GM19239 (cell line): ENCODE measurements at places on chromosomes 12 and 14.

- no peak for DNase-seq
Measured at GRCh38 chr14:28772613-28773012, 6.0 kb downstream of the FOXG1 start.

- no peak for DNase-seq
Measured at GRCh38 chr14:32590157-32590556, 261.1 kb downstream of the AKAP6 start.

- DNase-seq = no peak
Measured at GRCh38 chr12:117981267-117981666, 12.5 kb upstream of the KSR2 start.

- DNase-seq = no peak
Measured at GRCh38 chr14:59123531-59123930, 64.9 kb upstream of the DAAM1 start.

- no peak for DNase-seq
Measured at GRCh38 chr12:96862326-96862725, 44.7 kb upstream of the NEDD1 start.

GRCh38 chr14:103576371-103577024 lies 13.7 kb downstream of the COA8 start:
- DNase-seq = no peak

DNA sequence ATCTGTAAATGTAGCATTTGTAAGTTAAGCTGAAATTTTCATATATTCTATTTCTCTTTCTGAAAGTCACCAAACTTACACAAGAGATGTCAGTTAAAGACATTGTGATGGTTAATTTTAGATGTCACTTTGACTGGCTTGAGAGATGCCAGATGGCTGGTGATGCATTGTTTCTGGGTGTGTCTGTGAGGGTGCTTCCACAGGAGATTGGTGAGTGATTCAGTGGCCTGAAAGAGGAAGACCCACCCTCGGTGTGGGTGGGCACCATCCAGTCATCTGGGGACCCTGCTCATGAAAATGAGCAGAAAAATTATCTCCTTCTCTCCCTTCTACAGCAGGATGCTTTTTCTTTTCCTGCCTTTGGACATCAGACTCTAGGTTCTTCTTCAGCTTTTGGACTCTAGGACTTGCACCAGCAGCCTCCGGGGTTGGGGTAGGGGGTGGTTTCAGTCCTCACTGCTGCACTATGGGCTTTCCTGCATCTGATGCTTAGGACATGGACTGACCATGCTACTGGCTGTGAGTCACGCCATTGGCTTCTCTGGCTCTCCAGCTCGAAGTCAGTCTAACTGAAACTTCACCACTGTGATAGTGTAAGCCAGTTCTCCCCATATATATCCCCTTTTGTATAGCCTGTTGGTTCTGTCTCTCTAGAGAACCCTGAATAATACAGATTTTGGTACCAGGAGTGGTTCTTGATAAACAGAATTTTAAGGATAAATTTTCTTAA lies 20.9 kb downstream of the PDE6H start:
- no peak for DNase-seq

DNA sequence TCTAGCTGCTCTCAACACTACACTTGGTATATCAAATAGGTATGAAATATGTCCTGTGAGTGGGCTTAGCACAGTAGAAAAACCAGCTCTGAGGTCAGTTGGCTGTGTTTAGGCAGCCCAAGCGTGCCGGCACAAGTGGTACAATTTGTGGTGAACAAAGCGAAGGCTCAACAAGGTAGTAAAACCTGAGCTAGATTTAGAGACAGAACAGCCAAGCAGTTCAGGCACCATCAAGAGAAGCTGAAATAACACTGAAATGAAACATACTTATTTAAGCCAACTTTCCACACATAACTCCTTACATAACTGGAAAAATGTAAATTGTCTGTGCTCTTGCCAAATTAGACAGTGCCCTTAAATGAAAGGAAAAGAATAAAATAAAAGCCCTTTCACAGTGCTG lies 596.8 kb upstream of the FBXO33 start:
- DNase-seq = no peak
